ENCODE measurements at places on chromosomes 16 and 17.

GRCh38 chr16:84832488-84833143 is 12.8 kb downstream of the CRISPLD2 start:
- DNase-seq: no peak

DNA sequence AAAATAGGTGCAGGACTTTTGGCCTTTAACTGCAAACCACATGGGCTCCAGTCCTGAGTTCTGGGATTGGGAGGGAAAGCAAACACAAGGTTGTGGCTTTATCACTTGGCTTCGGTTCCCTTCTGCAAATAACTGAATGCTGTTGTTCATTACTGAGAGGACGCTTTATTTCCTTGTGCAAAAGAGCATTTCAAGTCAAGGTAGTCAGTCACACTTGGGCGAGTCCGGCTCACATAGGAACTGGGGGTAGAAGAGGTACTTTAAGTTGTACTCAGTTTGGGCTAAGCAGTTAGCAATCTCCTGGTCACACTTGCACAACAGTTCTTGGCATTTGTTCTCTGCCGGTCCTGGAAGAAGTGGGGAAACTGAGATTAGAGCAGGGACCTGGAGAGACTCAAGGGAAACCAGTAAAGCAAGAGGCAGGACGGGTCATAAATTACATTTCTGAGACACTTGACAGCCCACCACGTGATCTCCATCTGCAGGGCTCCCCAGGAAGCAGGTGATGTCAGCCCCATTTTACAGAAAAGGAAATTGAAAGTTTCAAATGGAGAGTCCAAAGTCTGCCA is 21.6 kb downstream of the PLA2G10 start:
- no peak for DNase-seq

DNA sequence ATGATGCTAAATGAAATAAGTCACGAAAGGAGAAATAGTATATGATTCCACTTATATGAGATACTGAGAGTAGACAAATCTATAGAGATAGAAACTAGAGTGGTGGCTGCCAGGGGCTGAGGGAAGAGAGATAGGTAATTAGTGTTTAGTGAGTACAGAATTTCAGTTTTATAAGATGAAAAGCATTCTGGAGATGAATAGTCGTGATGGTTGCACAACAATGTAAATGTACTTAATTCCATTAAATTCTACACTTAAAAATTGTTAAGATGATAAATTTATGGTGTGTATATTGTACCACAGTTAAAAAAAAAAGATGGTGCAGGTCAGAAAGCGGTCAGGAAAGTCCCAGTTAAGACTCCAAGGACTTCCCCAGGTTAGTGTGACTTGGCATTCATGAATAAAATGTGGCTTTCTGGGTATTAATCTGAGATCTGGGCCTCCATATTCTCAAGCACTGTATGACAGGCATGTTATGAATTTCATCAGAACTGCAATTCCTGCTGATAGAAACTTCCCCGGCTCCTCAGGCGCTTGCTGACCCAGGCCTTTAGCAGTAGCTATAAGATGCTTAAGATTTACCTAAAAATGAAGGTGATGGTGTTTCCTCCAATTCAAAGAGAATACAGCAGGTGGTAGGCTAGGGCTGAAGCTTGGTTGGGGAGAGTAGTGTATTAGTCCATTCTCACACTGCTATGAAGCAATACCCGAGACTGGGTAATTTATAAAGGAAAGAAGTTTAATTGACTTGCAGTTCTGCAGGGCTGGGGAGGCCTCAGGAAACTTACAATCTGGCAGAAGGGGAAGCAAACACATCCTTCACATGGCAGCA is 115.3 kb upstream of the SOX9 start:
- DNase-seq: no peak

- no peak for DNase-seq
Measured at GRCh38 chr16:53960954-53961616, 257.1 kb downstream of the FTO start.

DNA sequence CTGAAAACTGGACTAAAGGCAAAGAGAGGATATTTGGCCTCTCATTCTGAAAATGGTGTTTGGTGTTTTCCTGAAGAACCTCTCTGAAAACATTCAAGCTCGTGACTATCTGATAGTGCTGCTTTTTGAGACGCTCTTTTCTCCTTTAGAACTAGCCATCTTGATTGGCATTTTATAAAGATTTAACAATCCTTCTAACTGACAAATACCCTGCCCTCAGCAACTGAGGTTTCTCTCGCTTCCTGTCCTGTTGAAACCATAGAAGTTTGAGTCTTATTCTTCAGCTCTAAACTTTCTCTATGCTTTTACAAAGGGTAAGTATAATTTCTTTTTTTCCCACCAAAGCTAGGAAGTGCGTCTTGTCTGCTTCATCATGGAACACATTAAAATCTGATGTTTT is 13.3 kb downstream of the CNEP1R1 start:
- no peak for DNase-seq

DNA sequence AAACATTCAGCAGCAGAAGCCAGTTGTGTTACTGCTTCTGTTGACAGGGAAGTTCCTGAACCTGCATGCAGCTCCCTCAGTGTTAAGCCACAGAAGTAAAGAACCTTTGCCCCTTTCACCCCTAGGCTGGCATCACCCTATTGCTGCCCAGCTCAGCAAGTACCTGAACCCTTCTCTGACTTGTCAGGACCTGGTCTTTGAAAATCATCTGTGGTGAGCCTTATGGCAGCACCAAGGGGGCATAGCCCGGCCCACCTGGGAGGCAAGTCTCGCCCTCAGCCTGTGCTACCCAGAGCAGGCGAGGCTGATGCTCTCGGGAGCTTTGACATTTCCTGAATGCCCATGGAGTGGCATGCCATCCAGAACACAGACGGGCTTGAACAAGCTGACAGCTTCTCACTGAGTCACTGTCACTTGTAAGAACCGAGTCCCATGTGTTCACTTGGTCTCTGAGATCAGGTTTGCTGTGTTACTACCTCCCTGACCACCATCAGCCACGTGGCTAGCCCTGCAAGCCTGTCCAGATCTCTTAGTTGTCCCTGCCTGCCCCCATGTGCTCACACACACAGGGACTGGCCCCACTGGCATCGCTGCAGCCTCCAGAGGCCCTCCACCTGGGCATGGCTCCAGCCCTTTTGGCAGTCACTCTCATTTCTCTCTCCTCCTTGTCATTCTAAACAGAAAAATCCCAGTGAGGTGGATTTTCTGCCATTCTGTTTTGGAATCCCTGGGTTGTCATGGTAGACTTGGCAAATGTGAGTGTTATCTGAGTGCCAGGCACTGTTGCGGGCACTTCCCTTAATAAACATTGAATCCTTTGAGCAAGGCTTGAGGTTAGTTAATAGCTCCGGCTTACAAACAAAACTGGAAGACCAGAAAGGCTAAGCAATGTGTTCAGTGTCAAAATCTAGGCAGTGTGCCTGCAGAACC is 2.9 kb upstream of the CARMIL2 start:
- peak; percentile 57 for DNase-seq

GRCh38 chr17:78129351-78130089 is 965 bp upstream of the TMC6 start:
- DNase-seq: no peak

- DNase-seq: no peak
Measured at GRCh38 chr17:30005709-30006320, 64.4 kb downstream of the EFCAB5 start.

DNA sequence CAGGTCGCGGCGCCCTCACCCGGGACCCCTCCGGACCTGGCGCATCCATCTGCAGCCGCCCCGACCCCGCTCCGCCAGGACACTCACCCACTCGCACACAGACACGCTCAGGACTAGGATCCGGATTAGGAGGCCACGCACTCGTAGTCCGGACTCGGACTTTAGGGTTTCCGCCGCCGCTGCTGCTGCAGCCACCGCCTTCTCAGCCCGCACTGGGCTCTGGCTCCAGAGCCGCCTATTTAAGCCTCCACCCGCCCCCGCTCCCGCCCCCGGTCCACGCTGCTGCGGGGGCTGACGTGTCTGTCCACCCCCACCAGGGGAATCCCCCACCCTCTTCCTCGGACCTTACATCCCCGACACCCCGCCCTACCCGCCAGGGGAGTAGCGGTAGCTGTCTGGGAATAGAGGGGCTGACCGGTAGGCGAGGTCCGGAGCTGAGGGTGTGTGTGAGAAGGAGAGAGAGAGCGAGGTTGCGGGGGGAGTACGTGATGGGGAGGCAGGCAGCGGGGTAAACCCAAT is at the start of gene RRAD:
TSS of gene RRAD (minus strand) at position 214 of the 519 bp plus-strand sequence. CDS start 356 bp downstream, outside the sequence.
- DNase-seq: no peak

- peak; percentile 50 for DNase-seq
Measured at GRCh38 chr17:82938873-82939620, 99.2 kb upstream of the ZNF750 start.

GRCh38 chr16:79656553-79657115 is 56.1 kb upstream of the MAF start:
- no peak for DNase-seq

DNA sequence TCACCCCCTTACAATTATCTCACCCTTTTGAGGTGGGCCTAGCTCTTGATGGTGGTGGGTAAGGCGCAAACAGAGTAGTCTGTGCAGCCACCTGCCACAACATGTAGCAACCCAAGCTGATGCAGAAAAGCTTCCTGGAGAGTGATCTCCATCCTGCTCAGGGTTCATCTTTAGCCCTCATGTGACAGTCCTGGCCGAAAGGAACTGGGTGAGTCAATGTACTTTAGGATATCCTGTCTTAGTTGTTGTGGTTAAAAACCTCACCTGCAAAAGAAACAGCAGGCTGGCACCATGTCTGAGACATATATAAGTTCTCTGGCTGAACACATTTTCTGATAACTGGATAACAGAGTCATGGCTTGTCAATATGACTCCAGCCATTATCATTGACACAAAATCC is 183.5 kb upstream of the CPHXL start:
- DNase-seq: no peak

- DNase-seq: no peak
Measured at GRCh38 chr17:55587608-55588139, 76.4 kb upstream of the SMIM36 start.

DNA sequence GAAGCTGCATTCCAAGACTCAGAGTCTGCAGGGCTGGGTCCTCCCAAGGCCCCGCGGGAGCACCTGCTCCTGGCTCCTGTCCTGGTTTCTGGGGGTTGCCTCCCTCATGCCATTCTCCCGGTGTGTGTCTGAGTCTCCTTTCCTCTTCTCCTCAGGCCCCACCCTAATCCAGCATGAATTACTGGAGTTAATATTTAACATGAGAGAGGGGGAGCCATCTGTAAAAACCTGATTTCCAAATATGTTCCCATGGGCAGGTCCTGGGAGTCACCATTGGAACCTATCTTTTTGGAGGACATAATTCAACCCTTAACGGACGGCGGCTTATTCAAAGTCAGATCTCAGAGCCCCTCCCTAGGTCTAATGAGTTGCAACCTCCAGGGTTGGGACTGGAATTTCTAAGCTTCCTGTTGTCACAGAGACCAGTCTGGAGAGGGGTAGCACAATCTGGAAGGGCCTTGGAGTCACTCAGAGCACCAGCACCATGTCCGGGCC is 5.4 kb downstream of the C17orf99 start:
- DNase-seq: no peak

Measured in hypothalamus (tissue), 51 donors.